ENCODE measurements at places on chromosomes 16 and 17. TPM values are rescaled to one million over a fixed set of nuclear protein-coding genes. Genes with fewer than 3 reads are reported as not detected.
A peak's percentile ranks its signal among the peaks of the same experiment; 100 is the strongest.

TEFM gene
- 15.4 TPM for total RNA-seq

DNA sequence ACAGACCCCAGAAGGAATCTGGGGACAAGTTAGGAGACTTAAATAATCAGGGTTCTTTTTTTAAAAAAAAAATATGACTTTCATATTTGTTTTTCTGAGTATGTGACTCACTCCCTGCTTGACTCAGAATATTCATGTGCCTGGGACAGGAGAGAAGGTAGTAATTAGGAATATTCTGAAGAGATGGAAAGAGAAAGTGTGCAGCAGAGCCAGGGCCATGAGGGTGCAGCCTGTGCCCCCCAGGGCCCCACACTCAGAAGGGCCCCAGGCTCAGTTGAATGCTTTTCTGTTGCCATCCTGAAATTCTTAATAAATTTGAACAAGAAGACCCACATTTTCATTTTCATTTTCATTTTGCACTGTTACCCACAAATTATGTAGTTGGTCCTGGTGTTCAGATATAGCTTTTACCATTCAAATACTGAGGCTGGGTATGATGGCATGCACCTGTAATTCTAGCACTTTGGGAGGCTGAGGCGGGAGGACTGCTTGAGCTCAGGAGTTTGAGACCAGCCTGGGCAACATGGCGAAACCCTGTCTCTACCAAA is 11.5 kb upstream of the LONP2 start:
- no peak for DNase-seq

- no peak for DNase-seq
Measured at GRCh38 chr16:87740909-87741424, 24.8 kb downstream of the KLHDC4 start.

- DNase-seq, result peak; percentile 58
Measured at GRCh38 chr17:55735731-55736405, 13.2 kb upstream of the TMEM100 start.

VMP1 gene
- total RNA-seq, result 291 TPM

- no peak for DNase-seq
Measured at GRCh38 chr17:2687074-2687418, 24.5 kb downstream of the CLUH start.

DNA sequence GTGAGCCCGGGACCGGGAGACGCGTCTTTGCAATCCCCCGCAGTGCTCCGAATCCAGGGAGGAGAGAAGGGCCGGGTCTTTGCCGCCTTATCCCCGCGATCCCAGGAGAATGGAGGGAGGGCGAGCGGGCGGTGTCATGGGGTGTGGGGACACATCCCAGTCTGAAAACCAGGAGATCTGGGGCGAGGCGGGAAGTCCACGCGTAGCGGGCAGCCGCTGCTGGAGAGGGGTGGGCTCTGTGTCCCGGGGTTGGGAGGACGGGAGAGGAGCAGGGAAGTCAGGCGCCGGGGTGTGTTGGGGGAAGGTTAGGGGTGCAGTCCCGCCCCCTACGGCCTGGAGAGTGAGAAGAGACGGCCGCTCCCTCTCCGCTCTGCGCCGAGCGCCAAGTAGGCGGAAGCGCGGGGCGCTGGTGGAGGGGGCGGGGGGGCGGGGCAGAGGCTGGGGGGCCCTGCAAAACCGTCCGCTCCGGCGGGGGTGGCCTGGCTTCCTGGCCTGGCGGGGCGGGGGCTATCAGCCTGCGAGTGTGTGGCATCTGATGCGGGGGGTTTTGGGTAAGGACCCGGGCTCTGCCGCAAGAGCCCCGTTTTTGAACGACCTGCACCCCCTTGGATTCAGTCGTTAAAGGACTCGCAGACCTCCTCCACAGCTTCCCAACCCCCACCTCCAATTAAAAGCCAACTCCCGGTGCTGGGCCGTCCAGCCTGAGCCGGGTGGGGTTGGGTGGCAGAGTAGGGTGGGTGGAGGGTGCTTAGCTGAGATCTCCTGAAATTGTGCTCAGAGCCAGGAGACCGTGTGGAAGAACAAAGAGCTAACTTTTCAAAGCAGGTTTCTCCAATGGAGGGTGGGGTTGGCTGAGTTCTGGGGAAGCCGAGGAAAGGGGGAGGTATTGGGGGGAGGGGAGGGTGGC is 654 bp downstream of the LASP1 start:
- peak; percentile 85 for DNase-seq

GRCh38 chr17:57916925-57917858 is 38.0 kb downstream of the CUEDC1 start:
- DNase-seq, result no peak

GHDC gene
- total RNA-seq, result 20.6 TPM

- DNase-seq, result no peak
Measured at GRCh38 chr16:16828913-16829398, 450.0 kb downstream of the NPIPA7 start.
